ENCODE measurements at places on chromosomes 12 and 14. TPM values are rescaled to one million over a fixed set of nuclear protein-coding genes. Genes with fewer than 3 reads are reported as not detected.

The ADGRD1 gene
- total RNA-seq = 0.14 TPM

The FERMT2 gene
- 47.1 TPM for total RNA-seq

- no peak for DNase-seq
Observed at GRCh38 chr12:59070322-59070933, 150.1 kb upstream of the LRIG3 start.

- DNase-seq = no peak
Observed at GRCh38 chr12:128911861-128912260, 58.6 kb downstream of the GLT1D1 start.

DNA sequence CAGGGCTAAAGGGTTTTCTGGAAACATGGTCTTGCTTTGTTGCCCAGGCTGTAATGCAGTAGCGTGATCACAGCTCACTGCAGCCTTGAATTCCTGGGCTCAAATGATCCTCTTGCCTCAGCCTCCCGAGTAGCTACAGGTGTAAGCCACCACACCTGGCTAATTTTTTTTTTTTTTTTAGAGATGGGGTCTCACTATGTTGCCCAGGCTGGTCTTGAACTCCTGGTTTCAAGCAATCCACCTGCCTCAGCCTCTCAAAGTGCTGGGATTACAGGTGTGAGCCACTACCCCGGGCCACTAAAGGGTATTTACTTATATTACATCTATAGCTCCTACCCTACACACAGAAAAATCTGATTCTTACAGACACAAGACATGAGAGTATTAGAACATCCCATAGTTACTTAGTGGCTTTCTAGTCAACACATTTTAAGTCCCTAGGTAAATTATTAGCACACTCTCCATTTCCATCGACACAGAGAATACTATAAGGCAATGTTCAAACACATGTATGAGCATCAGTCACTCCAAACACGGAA is 6.2 kb upstream of the DCAF11 start:
- DNase-seq = no peak

The FRS2 gene
- total RNA-seq = 17.8 TPM

GRCh38 chr12:50505675-50506530 is 1.1 kb downstream of the DIP2B start:
- no peak for DNase-seq

- no peak for DNase-seq
Observed at GRCh38 chr14:95273001-95273978, 46.4 kb downstream of the CLMN start.

DNA sequence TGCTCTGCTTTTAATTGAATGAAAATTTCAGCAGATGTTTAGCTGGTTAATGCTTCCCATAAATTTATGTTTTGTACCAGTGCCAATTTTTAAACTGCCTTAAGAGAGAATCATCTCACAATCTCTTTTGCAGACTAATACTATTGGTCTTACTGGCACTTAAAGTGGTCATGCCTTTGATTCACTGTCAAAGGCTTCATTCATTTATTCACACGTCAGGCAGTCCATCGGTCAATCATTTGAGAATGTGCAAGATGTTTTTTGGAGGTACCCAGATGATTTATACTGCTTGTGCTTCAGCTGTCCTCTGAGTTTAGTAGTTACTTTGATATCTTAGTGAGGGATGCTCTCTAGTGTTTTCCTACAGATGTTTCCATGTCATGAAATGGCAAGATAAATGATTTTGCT is 83.4 kb downstream of the NAV3 start:
- no peak for DNase-seq

Measured in H4 (cell line).